ENCODE measurements at places on chromosomes 3 and 15. TPM values are rescaled to one million over a fixed set of nuclear protein-coding genes. Genes with fewer than 3 reads are reported as not detected.
A peak's percentile ranks its signal among the peaks of the same experiment; 100 is the strongest.

GRCh38 chr3:190581041-190581541 lies 67.2 kb downstream of the IL1RAP start:
- DNase-seq = no peak

- DNase-seq = no peak
Observed at GRCh38 chr3:149615731-149616221, 42.0 kb downstream of the WWTR1 start.

DNA sequence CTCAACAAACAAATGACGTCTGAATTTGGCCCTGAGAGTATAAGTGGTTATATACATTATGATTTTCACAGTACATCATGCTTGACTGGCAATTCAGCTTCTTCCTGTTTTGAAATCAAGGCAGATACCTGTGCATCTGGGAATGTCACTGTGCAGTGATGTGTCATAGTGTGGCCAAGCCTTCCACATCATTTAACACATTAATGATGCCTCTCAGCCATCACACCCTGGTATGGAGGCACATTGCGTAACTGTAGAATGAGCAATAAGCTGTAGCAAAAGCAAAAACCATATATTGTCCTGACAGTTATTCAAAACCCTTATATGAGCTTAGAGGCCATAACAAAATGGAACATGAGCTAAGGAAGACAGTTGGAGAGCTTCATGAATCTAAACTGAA lies 246.0 kb downstream of the EPHA3 start:
- DNase-seq = no peak

DNA sequence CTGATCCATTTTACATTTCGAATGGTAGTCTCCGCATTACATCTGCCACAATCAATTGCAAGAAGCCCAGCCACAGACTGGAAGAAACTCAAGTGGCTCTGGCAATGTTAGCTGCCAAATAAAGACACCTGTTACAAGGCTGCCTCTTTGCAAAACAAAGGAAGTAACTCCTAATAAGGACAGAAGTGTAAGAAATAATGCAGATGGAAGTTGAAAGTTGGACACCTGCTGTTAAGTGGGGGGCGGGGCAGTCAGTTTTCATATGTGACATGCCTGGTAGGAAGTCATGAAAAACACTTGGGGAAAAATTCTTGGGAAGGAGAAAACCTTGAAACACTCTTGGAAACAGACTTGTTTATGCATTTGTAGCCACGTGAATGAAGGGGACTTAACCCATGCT lies 54.1 kb upstream of the ATP2C1 start:
- DNase-seq = no peak

- DNase-seq = no peak
Observed at GRCh38 chr3:154111365-154111935, 9.7 kb upstream of the ARHGEF26 start.

- DNase-seq = no peak
Observed at GRCh38 chr3:66860771-66861170, 137.3 kb upstream of the KBTBD8 start.

GRCh38 chr15:38899300-38899699 lies 334.7 kb upstream of the RASGRP1 start:
- no peak for DNase-seq

GRCh38 chr3:106457281-106458180 lies 588.7 kb upstream of the CBLB start:
- DNase-seq = no peak

DNA sequence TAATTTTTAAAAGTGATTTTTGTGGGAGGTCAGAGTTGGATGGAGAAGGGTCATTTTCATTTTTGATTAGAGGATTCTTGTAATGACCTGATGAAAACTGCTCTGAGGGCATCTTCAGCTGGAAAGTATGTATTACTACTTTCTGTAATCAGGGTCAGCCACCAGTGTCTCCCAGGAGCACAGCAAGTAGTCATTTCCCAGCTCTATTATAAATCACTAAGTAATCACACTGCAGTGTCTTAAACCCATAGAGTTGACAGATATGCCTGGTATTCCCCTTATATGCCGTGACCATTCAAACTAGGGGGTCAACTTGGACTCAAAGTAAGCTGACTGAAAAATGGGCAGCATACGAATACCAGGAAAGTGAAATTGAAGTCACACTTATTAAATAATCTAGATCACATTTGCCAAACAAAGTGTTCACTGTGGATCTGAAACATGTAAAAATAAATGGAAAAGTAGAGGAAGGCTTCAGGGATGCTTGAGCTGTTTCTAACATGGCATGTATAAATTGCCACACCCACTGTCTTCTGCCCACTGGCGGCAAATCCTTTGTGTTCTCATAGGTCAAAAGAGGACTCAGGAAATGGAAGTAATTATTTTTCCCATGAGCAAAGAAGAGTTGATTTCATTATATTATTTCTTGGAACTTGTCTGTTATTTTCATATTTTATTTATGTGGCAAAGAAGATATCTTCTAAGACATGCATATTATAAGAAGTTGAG lies 105.7 kb downstream of the MBNL1 start:
- no peak for DNase-seq

- no peak for DNase-seq
Observed at GRCh38 chr3:122298239-122298638, 26.8 kb upstream of the CSTA start.

DNA sequence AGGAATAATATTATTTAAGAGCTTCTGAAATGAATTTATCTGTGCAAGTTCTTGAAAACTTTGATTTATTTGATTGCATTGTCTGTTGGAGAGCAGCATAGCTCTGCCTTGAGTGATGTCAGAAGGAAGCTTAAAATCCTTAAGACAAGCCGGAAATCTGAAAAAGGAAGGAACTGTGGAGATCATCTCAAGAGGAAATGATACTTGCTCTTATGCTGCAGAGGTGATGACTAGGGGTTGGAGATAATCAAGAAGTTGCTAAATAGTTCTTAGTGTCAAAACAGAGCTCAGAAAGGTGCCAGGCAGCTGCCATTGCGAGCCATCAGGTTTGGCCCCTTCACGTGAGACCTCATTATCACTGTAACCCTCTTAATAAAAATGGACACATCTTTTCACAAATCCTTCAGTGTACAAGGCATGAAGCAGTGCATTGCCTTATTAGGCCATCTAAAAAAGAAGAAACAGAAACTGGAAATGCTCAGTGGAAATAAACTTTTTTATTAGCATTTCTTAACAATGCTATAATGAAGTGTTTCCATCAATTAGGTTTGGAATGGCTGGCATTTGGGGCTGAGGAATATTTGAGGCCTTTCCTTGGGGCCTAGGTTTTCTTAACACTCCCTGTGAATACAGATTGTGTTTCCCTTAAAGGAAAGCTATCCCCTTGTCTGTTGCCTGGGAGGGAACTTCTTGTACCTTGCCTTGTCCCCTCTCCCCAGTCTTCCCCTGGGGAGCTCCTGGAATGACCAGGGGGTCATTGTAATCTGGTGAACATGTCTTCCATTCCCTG lies 34.5 kb upstream of the VILL start:
- peak; percentile 50 for DNase-seq

- no peak for DNase-seq
Observed at GRCh38 chr3:7520059-7520458, 659.1 kb downstream of the GRM7 start.

Gene UBAP1L
- total RNA-seq = 6.5 TPM

Gene PLAAT1
- total RNA-seq = not detected

All from Karpas-422 (cell line).